ENCODE measurements at places on chromosomes 2 and 18.

DNA sequence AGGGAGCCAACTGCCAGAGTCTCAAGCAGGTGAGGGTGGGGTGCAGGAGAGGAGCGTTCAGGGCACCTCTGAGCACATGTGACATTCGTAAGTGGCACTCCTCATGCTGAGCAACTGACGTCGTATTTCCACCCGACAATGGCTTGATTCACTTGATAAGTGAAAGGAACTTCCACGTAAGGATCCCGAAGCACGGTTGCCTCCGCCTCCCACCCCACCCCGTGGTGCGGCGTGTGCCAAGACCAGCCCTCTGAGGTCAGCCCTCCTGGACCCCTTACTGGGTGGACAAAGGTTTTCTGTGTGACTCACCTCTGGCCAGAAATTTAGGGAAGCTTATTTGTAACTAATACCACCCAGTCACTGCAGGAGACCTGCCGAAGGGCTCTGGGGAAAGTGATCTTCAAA, 59.9 kb downstream of the AGAP1 start:
- no peak for DNase-seq

DNA sequence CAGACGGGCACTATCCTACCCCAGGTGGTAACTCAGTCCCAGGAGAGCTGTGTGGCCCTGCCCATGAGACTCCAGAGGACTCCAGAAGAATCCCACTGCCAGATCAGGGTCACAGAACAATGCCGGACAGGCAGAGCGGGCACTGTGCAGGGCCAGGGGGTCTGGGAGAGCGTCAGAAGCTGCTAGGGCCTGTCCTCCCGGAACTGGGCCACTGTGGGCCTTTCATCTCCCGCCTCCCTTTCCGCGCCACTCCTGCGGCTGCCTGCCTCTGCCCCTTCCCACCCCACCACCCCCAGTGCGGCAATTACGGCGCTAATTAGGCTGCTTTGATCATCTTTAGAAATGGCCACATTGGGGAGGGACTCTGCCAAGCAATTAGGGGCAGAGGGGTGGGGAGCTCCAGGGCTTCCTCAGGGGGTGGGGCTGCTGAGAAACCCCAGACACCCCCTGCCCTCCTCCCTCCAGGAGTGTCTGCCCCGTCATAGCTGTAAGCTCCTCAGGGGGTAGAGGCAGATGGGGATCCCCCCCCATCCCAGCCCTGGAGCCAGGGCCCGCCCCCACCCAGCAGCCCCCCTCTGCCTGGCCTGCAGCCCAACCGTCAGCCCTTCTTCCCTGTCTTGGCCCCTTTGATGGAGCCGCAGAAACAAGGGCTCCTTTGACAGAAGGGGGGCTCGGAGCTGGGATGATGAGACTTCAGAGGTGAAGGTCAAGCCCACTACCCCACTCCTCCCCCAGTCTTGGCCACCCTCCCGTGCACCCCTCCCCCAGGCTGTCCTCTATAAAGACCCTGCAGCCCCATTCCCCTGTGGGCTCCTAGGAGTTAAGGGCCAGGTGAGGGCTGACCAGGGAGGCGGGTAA, at the start of gene PRSS56:
TSS of gene PRSS56 (plus strand) at position 808 of the 858 bp plus-strand sequence. CDS start 211 bp downstream, outside the sequence.
- DNase-seq, result no peak

DNA sequence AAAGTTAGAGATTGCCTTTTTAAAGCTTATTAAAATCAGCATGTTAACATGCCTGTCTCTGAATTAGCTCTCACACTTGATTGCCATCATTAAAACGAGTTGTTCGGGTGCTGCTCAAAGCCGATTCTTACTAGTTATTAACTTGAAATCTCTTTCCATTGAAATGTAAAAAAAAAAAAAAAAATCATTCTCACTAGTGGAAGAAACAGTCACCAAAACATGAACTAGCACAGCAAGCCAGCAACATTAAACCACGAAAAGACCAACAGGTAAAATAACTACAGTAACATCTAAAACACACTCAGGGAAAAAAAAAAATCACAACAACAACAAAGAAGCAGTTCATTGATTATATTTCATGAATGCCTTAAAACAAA, 264.5 kb downstream of the MEIS1 start:
- no peak for DNase-seq

- no peak for DNase-seq
Observed at GRCh38 chr18:39600894-39601293, 2035.3 kb upstream of the CELF4 start.

DNA sequence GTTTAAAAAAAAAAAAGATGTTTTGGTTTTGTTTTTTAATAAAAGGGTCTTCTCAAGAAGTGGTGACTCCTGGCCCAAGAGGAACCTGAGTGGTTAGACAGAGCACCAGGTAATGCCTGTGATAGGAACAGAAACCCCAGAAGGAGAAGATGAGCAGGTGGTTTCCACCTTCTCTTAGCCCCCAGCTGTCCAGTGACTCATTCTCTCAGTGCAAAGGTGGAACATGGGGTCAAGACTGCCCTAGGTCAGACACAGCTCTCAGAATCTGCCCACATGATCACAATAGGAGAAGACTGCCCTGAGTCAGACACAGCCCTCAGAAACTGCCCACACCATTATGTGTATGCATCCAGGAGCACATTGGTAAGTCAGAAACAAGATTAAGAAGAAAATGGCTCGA, 61.8 kb downstream of the TBC1D8 start:
- no peak for DNase-seq

- no peak for DNase-seq
Observed at GRCh38 chr2:217836901-217837491, 165.8 kb downstream of the TNS1 start.

DNA sequence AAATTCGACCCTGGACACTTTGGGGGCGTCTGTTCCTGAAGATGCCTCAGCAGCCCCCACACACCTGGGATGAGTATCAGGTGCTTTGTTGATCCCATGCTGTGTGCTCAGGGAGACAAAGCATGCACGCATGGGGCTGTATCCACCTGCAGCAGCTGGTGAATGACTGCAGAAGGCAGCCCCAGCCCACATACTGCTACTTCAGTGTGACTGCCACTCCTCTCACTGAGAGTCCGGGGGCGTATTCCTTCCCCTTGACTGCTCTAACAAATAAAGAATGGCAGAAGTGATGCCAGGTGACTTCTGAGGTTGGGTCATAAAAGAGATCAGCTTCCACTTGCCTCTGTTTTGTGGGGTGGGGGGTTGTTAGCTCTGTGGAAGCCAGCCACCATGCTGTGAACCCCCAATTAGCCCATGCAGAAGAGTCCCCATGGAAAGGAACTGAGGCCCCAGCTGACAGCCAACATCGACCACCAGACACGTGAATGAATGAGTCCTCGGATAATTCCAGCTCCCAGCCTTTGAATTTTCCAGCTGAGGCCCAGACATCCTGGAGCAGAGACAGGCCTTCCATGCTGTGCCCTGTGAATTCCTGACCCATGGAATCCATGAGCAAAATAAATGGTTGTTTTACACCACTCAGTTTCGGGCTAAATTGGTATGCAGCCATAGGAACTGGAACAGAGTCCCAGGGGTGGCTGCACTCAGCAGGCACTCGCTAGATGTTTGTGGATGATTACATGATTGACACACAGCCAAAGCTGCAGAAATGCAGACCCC, 289.3 kb downstream of the CELF4 start:
- no peak for DNase-seq

DNA sequence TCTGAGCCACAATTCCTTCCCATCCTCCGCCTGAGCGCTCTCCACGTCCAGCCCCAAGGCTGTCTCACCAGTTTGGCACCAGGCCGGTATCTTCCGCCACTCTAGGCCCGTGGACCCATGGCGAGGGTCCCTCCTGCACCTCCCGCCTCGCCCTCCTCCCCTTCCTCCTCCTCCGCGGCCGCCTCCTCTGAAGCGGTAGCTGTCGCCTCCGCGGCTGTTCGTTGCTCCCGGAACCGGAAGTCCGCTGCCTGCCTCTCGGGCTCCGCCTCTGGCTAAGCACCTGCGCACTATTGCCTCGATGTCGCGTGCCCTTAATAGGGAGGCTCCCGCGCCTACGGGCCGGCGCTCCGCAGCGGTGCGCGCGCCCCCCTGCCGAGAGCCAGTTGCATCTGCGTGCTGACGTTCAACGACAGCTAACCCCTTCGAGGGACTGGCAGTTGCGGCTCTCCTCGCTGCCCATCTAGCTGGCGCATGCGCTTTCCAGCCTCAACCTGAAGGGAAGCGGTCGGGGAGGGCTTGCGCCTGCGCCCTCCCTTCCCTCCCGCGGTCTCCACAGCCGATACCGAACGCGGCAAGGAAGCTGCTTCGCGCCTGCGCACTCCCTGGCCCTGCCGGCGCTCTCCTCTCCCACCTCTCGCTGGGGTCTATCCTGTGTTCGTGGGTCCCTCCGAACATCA, at the start of gene MBD1:
TSS of gene MBD1 (minus strand) at position 229 of the 677 bp plus-strand sequence. CDS start 1,531 bp downstream, outside the sequence.
- peak; percentile 97 for DNase-seq

DNA sequence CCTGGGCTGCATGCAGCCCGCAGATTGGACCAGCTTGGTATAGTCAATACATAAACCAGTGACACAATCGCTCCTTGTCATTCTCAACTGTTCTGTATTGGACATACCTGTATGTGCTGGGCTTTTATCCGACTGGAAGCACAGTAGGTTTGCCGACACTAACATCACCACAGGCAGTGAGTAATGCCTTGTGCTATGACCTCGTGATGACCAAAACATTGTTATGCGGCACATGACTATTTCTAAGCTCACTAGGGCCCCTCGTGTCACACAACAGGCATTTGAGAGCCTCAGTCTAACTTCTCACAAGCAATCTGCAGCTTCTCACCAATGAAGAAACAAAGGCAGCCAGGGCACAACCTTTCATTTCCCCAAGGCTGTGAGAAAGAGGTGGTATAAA, 320.8 kb downstream of the AFF3 start:
- DNase-seq, result no peak

GRCh38 chr2:100628506-100628905, 65.7 kb downstream of the PDCL3 start:
- no peak for DNase-seq

- no peak for DNase-seq
Observed at GRCh38 chr2:69087912-69088240, 74.9 kb downstream of the ANTXR1 start.

DNA sequence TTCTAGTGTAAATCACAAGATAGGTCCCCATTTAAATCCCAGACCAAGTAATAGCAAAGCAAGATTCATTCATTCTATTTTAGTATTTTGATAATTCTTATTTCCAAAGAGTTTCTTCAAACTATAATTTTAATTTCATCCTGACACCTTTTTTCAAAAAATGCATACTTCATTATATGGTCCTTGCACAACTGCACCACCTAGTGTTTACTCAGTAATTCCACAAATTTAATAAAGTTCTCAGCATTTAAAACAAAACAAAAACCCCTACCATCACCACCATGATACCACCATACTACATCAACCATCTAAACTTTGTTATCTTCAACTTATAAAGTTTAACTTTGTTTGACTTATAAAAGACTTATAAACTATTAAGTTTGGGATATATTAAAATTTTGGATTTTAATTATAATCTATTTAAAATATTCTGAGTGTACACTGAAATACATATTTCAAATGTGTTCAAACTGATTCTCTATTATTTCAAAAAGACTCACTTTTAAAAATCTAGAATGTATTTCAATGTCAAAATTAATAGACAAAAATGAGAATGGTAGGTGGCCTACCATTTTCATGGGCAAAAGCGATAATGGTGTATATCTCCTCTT, 44.2 kb downstream of the WDPCP start:
- peak; percentile 7 for DNase-seq

DNA sequence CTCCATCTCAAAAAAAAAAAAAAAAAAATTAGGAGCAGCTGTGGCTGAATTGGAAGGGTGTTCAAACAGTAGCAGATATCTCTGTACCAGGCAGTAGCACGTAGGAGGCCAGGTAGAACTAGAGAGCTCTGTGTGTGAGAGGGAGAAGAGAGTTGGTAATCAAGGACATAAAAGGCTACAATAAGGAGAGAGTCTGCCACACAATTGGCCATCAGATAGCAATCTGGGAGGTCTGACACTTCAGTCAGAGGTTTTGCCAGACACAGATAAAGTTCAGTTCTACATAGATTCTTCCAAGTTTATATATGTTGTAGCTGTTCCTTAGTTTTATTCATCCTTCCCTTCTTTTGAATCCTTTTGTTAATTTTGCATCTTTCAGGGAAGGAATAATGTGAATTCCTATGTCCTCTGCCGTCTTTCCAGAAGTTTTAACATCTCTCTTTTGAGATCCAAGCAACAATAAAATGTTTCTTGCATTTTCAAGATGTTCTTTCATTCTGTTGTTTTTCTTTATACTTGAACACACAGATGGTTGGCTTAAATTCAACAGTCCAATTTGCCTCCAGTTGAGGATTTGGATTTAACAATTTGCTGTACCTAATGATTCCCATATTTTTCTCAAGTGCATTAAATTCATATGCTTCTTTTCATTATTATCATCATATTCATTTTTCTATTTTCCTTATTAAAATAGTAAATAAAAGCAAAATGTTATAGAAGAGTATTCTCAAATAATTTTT, 600.3 kb upstream of the GCFC2 start:
- DNase-seq, result no peak

GRCh38 chr18:65298422-65298821, 452.4 kb upstream of the CDH7 start:
- DNase-seq, result no peak

- DNase-seq, result no peak
Observed at GRCh38 chr2:31335921-31336585, 78.5 kb downstream of the XDH start.

DNA sequence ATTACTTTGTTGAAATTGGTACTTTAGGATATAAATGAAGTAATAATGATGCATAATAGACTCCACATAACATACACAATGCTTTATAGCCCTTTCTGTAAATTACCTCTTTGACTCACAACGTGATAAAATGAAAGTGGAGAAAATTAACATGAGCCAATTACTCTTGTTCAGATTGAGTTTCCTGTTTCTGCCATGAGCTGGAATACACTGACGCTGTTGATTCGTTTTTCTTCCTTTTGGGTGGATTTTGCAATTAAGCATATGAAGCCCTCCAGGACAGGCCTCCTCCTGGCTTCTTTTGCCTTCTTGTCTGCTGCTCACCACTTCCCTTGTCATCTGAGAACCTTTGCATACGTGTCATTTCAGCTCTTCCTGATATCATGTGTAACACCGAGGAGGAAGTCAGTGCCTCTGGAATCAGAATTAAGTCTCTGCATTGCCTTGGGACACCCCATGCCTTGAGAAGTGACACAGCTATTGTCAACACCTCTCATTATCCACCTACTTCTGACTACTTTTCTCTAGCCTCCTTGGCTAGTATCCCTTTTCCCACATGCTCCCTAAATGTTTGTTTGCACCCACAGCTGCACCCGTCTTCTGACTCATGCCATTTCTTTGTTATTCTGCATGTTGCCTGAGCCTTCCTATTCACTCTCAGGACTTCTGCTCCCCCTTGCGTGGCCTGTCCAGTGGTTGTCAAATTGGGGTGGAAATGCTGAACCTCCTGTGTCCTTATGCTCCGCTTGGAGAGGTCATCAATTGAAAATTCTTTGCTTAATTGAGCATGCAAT, 134.1 kb downstream of the FMNL2 start:
- DNase-seq, result no peak
